ENCODE measurements at places on chromosomes 2 and 18. TPM values are rescaled to one million over a fixed set of nuclear protein-coding genes. Genes with fewer than 3 reads are reported as not detected.

Gene CIB4
- total RNA-seq, result not detected

Gene CCDC88A
- total RNA-seq, result 141 TPM

Gene GCKR
- total RNA-seq, result 1.7 TPM

Gene SLC23A3
- total RNA-seq, result 1.3 TPM

DNA sequence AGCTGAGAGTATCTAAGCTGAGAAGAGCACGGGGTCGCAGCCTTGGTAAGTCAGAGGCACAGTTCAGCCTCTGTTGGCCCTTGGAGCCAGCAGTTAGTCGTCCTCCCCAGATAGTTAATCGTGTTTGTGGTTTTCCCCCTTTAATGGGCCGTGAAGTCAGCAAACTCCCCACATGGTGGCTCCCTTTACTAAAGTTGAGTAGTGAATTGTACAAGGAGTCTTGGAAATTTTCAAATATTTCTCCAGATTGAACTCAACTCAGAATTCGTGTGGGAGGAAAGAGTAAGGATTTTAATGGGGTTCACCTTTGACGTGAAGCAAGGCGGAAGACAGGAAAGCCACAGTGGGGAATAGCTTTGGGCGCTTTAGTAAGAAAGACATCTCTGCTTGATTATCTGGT lies 2.4 kb upstream of the ADCYAP1 start:
- DNase-seq, result no peak

GRCh38 chr2:233003658-233004555 lies 9.1 kb downstream of the NGEF start:
- no peak for DNase-seq

DNA sequence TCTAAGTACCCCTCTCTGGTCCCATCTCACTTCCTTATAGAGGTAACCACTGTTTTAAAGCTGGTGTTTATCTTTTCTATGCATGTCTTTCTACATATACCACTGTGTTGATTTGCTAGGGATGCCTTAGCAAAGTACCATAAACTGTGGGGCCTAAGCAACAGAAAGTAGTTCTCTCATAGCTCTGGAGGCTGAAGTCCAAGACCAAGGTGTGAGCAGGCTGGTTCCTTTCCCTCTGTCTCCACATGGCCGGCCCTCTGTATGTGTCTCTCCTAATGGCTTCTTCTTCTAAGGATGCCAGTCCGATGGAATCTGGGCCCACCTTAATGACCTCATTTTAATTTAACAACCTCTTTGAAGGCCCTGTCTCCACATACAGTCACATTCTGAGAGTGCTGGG lies 40.8 kb upstream of the ROCK2 start:
- DNase-seq, result no peak

- DNase-seq, result no peak
Measured at GRCh38 chr18:62898359-62898758, 183.0 kb downstream of the PHLPP1 start.

- DNase-seq, result no peak
Measured at GRCh38 chr2:136118819-136119716, 1.1 kb upstream of the CXCR4 start.

GRCh38 chr18:46723856-46724415 lies 32.9 kb downstream of the ST8SIA5 start:
- no peak for DNase-seq

GRCh38 chr2:85756822-85757435 lies 3.1 kb downstream of the ATOH8 start:
- DNase-seq, result no peak

DNA sequence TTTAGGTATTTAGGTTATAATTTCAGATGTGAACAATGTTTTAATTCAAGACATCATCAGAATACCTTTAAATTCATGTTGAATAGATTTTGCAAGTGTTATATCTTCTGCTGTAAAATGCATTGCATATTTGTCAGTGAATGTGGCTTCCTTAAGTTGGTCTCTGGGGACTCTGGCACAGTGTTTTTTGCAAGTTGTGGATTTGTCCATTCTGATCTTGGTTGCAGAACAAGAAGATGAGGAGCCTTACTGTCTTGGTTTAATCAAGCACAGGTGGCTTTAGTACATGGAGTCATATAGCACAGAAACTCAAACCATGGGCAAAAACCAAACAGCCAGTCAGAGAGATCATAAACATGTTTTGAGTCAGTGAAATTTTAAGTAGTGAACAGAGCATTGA lies 135.7 kb downstream of the ARHGAP28 start:
- no peak for DNase-seq

DNA sequence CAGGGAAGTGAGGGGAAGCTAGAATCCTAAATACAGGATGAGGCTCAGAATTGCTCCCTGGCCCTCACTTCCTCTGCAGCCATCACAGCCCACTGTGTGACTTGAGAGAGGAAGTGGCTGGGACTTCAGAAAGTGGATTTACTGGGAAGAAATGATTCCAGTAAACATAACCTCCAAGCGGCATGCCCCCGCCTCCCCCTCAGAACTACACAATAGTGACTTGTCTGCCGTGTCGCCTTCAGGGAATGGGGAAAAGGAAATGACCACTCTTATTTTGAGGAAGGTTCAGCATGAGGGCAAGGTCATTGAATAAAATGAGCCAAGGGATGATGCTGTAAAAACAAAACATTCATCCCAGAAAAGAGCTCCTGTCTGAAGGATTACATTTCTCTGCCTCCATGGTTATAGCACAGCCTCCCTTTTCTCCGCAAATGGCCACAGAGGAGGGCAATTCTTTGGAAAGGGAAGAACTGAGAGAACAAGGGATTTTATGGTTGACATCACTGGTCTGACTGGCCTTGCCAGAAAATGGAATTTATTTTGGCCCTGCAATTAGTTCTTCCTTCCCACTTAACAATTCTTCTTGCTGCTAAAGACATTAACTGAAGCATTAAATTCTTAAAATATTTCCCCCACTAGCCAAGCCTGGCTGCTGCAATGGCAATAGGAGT lies 78.9 kb upstream of the DAPL1 start:
- DNase-seq, result no peak

- DNase-seq, result no peak
Measured at GRCh38 chr2:216887138-216887537, 27.3 kb upstream of the TNP1 start.

DNA sequence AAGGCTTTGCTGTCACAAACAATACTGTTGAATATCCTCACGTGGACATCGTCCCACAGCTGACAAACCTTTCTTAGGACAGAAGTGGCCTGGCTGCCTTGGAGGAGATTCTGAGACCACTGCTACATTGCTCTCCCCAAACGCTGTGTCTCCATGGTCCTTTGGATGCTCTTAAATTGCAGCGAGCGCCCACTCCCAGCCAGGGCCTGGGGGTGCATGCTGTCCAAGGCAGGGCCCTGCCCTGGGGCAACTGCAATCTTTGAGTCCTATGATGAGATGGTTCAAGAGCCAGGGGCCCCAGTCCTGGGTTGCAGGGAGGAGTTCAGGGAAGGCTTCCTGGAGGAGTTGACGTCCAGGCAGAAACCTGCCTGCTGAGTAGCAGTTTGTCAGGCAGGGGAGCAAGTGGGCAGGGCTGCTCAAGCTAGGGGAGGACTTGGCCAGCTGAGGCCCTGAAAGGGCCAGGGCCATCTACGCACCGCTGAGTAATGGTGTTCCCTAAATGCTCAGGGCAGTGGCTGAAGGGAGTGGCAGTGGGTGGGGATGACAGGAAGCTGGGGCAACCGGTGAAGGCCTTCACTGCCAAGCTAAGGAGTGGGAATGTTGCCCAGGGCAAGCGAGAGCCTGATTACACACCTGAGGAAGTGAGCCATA lies 10.8 kb upstream of the SDC1 start:
- no peak for DNase-seq

GRCh38 chr18:69889009-69889408 lies 58.7 kb downstream of the CD226 start:
- no peak for DNase-seq

- DNase-seq, result no peak
Measured at GRCh38 chr2:151638191-151638933, 95.9 kb downstream of the NEB start.

Data from omental fat pad (tissue), 4 donors.